ENCODE measurements at places on chromosomes 6 and 20.

- no peak for DNase-seq
These were observed 73.8 kb downstream of the LRRC1 start for GRCh38 chr6:53868626-53869025.

DNA sequence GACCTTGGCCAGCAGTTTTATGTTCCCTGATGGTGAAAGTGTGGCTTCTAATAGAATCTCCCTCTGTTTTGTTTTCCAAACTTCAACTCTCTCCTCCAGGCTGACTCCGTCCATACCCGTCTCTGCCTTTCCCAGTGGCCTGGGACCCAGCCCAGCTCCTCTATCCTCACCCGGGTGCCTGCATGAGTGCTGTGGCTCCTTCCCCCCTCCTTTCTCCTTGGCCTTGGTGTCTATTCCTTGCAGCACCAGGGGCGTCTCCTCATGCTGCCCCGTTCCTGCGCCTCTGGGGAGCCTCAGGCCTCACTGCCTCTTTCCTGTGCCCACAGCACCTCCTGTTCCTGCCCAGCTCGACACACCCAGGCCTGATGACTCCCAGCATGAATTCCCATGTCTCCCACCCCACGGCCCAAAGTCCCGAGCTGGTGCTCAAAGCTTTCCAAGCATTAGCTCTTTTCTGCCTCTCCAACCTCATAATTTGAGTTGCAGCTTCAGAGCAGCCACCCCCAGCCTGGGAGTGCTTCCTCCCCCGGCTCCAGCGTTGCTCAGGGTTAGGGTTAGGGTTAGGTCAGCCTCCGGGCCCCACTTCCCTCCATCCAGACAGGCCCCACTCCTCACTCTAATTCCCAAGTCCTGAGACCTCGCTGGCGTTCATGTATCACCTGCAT is 56.3 kb upstream of the AFDN start:
- DNase-seq = no peak

DNA sequence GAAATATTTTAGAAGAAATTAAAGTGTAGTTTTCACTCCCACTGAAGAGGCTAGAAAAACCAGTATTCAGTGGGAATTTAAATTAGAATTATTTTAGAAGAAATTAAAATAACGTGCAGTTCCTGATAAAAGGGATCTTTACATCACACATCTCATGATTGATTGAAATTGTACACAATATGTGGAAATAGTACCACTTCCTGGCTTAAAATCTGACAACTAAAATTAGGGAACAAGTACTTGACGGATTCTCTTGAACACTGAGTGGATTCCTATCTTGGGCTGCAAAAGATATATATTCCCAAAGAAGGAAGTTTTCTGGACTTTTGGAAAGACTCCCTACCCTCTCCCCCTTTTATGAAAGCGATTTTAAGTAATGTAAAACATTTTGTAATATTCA is 14.6 kb upstream of the MTCL3 start:
- no peak for DNase-seq

- DNase-seq = no peak
These were observed 2.6 kb upstream of the VGLL2 start for GRCh38 chr6:117262799-117263198.

DNA sequence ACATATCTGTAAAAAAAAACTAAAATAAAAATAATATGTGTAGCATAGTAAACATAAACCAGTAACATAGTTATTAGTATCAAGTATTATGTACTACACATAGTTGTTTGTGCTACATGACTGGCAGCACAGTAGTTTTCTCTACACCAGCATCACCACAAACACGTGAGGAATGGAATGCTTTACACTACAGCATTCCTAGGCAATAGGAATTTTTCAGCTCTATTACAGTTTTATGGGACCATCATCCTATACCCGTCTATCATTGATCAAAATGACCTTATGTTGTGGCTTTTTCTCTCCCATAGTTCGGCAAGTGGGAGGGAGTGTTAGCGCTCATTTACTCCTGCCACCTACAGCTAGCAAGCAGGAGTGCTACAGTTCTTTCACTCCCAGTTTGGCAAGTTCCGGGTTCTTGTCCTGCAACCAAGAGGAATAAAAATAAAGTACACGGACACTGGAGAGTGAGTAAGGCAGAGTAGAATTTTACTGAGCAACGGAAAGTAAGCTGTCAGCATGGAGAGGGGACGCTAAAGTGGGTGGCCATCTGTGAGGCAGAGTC is 196.8 kb upstream of the HSF2 start:
- no peak for DNase-seq

DNA sequence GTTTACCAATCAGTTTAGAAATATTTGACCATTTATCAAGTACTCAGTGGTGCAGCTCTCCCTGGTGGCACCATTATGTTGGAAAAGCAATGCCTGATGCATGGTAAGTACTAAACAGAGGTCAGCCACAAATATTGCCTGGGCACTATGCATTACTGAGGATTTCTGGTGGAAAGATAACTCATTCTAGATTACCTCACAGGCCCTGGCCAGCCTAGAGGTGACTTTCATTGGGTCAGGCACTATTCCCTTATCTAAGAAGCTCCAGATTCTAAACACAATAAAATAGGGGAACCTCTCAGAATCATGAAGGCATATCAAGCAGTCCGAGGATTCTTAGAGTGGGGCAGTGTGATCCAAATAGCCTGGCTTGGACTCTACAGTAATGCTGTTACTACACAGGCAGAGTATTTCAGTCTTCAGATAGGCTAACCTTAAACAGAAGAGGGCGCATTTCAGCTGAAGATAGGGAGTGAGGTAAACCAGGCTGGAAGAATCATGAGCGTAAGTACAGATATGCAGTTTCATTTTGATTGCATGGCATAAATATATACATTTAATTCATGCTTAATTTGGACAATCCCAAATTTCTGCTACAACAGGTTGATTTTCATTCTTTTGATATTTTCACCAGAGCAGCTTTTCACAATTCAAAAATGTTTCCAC is 12.1 kb downstream of the LGSN start:
- no peak for DNase-seq

GRCh38 chr6:39706819-39707335 is 18.3 kb downstream of the KIF6 start:
- no peak for DNase-seq

DNA sequence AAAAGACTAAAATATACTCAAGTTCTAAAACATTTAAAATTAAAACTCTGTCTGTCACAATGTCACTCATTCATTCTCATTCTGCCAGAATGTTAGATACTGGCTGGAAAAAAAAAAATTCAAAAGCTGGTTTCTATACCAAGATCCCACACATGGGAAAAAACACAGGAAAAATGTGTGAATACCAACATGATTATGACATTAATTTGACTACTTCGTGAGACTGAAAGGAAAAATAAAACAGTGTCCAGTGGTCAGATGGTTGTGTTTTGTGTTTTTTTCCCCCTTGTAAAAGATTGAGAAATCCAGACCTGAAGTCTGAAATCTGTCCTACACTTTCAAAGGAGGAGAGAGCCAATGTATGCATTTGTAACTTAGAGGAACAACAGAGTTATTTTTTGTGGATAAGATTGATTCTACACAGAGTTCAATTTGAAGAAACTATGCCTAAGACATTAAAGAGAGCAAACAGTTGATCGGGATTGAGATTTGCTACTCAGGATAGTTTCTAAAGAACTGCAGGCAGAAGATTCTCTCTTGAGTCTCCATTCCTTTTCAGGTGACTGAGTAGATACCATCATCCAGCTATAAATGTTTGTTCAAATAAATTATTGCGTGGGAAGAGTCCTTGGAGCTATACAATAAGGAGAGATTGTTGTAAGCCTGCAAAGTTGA is 39.2 kb upstream of the TXLNB start:
- DNase-seq = no peak

DNA sequence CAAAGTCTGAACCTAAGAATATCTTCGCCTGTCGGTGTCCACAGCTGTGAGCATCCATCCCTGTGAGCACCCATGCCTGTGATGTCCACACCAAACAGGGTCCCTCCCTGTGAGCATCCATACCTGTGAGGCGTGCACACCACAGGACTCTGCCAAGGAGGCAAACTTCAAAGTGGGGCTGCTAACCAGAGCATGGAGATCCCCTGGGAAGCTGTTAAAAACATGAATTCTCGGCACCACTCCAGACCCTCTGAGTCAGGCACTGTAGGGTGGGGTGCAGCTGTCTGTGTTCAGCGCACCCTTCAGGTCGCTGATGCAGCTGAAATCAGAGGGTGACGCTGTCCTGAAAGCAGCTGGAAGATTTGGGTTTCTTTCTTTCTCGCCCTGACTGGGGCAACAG is 85.4 kb upstream of the NXT1 start:
- DNase-seq = no peak

DNA sequence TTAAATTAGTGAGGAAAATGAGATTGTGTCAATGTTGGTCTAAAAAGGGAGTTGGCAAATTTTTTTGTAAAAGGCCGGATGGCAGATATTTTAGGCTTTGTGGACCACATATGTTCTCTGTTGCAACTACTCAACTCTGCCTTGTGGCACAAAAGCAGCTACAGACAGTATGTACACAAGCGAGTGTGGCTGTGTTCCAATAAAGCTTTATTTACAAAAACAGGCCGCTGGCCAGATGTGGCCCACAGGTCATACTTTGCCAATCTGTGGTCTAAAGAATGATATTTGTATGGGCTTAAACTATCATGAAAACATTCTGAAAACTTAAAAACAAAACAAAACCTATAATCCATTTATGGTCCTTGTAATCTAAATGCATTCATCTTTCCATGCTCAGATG is 228.3 kb downstream of the CLIC5 start:
- no peak for DNase-seq

DNA sequence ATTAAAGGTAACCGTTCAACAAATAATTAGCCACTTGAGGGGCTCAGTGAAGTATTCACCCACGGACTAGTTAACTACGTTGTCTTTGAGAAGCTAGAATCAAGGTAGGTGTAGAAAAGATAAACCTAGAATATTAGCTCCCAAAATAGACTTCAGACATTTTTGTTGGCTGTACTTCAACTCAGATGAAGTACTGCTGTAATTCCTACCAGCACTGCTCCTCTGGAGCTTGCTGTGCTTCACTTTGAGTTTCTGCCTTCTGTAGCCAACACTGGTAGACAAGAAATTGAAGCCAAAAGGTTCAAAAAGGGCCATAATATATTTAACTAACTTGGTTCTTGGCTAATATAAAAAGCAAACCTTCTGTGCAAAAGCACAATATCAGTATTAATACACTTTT is 18.8 kb upstream of the SDHAF4 start:
- no peak for DNase-seq

GRCh38 chr20:33584976-33585375 is 77.2 kb upstream of the C20orf144 start:
- DNase-seq = no peak

GRCh38 chr6:17945111-17945510 is 42.3 kb downstream of the KIF13A start:
- no peak for DNase-seq

GRCh38 chr20:16350465-16350864 is 222.8 kb downstream of the KIF16B start:
- no peak for DNase-seq

DNA sequence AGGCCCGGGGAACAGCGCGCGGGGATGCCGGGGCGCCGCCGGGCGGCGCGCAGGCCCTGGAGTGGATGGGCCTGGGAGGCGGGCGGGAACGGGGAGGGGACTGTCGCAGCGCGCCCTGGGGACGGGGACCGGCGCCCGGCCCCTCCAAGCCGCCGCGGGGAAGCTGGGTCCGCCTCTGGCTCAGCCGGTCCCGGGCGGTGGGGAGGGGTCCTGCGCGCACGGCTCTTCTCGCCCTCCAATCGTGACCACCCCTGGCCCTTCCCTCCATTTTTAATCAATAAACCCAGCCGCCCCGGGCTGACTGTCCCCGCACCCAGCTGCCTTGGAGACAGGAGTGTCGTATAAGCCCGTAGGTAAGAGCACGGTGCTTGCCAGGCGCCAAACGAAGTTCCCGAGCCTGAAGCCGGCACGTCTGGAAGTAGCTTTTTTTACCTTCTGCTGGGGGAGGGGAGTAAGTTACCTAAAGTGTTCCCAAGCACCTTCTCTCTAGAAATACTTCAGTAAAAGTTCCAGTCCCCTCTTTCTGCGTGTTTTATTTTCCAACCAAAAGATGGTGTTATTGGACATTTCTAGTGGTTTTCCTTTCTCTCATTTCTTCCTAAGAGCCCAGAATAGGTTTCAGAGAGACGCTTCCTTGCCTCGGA is 780 bp upstream of the TAF4 start:
- peak; percentile 40 for DNase-seq

GRCh38 chr6:40293460-40294185 is 293.5 kb downstream of the LRFN2 start:
- no peak for DNase-seq

- no peak for DNase-seq
These were observed 67.5 kb upstream of the EDN1 start for GRCh38 chr6:12222405-12223366.

GRCh38 chr20:48737434-48738093 is 90.2 kb downstream of the PREX1 start:
- DNase-seq = no peak

DNA sequence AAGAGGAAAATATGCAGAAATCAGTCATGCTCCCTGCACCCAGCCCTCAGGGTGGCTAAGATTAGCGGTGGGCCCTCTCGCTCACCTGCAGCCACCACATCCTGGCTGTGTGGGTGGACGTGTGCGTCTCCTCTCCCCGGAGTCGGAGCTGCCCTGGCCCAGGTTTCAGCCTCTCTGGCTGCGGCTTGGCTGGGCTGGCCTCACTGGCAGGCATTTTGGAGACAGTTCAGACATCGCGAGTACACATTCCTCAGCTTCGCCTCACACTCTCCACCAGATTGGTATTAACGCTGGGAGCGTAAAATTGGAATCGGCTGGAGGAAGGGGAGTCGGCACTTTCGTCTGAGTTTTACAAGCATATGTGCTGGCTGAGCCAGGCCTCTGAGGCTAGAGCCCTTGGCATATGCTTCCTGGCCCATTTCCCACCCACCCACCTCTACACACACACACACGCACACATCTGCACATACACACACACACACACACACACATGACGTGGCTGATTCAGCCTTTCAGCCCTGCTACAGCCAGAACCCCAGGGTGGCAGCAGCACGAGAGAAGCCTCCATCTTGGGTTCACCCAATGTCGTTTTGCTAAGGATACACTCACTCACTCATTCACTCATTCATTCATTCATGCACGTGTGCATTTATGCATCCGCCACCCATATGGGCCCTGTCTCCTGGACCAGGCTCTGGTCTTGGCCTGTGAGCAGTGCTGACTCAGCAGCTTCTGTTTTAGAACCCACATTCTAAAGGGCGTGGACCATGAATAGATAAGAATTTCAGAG is 42.9 kb downstream of the BCAS4 start:
- no peak for DNase-seq

- DNase-seq = no peak
These were observed 68.8 kb upstream of the GATA5 start for GRCh38 chr20:62544505-62545055.

DNA sequence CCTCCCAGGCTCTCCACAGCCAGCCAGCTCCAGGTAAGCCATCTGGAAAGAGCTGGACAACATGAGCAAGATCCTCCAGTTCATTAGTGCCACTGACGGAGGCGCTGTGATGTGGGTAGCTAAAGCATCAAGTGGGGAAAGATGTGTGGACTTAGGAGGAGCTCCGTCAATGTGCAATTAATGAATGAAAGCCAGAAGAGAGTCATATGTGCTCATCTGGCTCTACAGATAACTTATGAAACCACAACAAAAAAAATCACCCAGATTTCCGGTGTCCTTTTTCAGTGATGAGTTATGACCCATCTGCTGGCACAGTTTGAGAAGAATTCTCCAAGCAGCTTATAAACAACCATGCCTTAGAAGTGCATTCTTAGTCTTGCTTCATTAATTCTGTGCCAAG is 311.7 kb upstream of the PLCB4 start:
- DNase-seq = no peak

GRCh38 chr6:162200041-162200440 is 527.5 kb downstream of the PRKN start:
- no peak for DNase-seq
